Fibroblast of lung (primary cell): ENCODE measurements at places on chromosomes 1 and 21.
A peak's percentile ranks its signal among the peaks of the same experiment; 100 is the strongest.

DNA sequence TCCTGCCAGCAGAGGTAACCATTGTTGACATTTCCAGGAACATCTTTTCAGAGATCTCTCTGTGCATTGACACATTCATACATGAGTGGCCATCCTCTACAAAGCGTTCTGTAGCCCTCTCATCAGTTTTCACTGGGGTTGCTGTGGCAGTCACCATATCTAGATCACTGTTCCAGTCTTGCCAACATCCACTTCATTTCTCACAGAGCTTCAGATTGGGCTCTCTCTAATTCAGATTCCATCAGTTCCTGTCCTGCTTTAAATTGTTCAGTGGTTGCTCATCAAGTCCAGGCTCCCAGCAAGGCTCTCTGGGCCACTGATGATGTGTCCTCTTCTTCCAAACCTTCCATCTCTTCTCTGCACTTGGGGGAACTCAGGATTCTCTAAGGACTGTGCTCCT, 173.7 kb downstream of the KCNJ6 start:
- peak; percentile 36 for DNase-seq

DNA sequence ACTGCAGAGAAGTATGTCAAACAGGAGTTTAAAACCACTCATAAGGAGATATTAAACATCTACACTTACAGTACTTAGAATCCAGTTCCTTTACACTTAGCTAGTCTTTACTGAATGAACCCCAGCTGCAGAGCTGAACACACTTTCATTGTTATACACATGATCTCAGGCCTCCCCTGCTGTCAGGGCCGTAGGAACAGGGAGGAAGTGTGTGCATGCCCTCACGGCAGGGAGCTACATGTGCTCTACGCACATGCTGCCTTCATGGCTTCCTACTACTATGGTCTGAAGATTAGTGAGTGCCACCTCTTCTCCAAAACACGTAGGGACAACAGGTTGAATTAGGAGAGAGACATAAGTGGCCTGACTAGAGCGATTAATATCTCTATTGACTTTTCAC, 191.5 kb downstream of the SIPA1L2 start:
- DNase-seq: no peak

- no peak for DNase-seq
Measured at GRCh38 chr1:116875391-116875790, 34.3 kb upstream of the PTGFRN start.

DNA sequence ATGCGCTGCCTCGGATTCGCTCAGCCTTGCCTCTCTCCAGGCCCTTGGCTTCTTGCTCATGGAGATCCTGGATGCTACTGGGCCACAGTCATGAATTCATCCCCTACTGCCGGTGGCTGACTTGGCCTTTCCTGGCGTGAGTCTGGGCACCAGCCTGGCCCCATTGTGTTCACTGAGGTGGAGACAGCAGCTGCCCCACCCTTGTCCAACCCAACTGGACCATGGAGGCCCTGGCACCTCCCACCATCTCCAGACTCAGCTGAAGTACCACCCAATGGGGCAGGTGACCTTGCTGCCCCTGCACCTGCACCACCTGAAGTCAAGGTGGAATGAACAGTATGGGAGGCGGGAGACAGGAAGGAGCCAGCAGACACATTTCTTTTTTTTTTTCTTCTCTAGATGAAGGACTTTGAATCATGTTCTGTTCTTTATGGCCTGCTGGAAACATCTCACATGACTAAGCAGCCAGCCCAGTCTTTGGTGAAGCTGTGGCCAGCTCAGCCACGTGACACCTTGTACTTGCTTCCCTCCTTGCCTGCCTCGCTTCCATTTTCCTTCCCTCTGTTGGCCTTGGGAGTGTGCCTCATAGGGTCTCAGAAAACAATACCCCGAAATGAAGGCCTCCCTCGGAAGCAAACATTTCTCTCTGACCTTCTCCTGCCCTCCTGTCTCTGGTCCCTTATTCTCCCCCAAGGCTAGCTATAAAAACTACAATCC, 3.8 kb upstream of the SLC30A2 start:
- peak; percentile 6 for DNase-seq

- no peak for DNase-seq
Measured at GRCh38 chr1:50103615-50104081, 5.1 kb upstream of the ELAVL4 start.

GRCh38 chr1:243921111-243921510, 71.1 kb upstream of the AKT3 start:
- no peak for DNase-seq

DNA sequence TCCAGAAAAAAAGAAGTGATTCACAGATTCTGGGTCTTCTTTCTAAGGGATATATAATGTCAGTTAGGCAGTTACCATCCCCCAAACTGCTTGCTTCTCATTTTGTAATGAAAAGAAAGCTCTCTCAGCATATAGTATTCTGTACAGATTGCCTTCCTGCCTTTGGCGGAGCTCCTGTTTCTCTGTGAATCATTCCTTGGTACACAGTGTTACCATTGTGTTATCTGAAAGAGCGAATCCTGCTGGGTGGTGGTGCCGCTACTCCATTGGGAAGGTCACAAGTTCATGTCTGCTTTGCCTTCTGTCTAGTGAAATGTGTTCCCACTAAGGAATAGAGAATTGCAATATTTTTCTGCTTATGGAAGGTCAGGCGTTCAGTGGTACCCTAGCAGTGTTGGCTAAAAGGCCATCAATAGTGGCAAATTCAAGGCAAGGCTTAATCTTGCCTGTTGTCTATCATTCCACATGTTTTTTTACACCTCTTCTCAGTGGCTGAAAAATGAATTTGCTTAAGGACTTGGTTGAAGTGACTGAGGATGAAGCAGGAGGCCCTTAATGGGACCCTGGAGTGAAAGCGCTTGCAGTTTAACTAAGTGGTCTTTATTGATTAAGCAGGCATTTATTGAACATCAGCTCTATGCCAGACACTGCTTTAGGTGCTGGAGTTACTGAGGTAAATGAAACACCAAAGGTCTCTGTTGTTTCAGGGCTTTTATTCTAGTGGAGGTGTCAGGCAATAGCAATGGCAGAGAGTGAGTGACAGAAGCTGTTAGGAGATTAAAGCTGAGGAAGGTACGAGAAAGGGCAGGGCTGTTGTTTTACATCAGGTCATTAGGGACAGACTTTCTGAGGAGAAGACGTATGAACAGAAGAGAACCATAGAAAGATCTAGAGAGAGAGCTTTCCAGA, 186.7 kb downstream of the PDE4B start:
- DNase-seq: peak; percentile 84

- peak; percentile 51 for DNase-seq
Measured at GRCh38 chr1:90924982-90925381, 96.9 kb downstream of the ZNF644 start.

DNA sequence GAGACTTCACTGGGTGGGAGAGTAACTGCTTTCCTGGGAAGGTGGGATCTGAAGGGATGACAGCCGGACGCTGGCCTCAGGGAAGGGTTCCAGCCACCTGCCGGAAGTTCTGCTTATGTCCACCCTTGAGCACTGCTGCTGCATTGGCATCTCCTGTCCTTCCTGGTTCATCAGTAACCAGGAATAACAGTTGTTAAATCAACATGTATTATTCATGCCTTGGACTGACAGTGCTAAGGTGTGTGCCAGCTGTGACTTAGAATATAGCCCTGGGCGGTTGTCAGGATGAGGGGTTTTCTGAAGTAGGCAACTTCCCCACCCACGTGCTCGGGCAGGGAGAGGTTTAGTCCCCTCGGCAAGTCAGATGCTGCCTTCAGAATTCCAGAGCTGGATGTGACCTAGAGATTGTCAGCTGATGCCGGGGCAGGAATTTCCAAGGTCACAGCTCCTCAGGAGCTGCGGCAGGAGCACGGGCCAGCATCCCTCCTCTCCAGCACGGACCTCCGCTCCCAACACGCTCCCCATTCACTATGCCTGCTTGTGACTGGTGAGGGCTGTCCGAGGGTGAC, 17.9 kb downstream of the CLDN14 start:
- no peak for DNase-seq

- DNase-seq: no peak
Measured at GRCh38 chr1:237041795-237042525, at the start of gene RYR2. TSS of gene RYR2 (plus strand) at chr1:237042184. CDS start at chr1:237042522, 338 bp downstream.

DNA sequence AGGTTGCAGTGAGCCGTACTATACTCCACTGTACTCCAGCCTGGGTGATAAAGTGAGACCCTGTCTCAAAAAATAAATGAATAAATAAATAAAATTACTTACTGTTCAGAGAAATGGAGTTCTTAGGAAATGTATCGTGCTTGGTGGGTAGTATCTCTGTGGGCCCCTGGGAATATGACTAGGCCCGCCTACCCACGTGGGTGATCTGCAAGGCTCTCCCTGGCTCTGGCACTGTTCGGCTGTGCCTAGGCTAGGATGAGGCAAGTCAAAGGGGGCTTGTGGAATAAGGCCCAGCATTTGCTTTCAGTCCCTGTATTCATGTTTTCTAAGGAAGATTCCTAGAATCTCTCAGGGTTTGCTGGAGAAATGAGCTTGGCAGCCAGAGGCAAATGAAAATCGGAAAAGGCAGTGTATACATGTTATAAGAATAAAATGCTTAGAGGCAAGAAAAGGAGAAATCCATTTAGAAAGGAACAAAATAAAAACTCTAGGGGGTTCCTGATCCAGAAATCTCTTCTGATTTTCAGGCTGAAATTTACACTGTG, 4.5 kb upstream of the CSRP1 start:
- DNase-seq: no peak

DNA sequence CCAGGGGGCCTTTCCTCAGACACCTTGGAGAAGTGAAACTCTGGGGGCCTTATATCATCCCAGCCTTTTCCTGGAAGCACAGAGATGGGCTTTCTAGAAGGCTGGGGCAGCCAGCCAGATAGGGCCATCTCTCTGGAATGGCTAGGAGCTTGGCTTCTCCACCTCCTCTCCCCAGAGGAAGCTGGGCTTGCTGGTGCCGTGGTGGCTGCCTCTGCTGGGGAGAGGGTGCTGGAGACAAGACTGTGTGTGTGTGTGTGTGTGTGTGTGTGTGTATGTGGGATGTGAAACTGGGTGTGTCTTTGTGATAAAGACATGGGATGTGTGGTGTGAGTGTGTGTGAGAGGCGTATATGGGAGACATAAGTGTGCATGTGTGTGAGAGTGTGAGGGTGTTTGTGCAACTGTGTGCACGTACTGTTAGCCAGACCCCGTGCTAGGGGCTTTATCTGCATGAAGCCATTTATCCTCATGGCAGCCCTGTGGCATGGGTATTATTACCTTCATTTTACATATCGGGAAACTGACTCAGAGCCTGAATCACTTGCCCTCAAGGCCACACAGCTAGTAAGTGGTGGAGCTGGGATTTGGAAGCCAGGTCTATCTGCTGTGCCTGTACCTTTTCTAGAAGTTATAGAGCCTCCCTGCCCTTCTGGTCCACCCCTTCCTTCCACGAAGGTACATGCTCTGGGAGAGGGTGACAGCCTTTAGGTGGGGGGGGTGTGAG, 44.2 kb downstream of the PTPRU start:
- no peak for DNase-seq

GRCh38 chr1:203349166-203349565, 1.8 kb downstream of the FMOD start:
- no peak for DNase-seq

GRCh38 chr1:27832762-27833161, 2.2 kb downstream of the PPP1R8 start:
- no peak for DNase-seq

GRCh38 chr1:26719205-26719604, 23.4 kb downstream of the ARID1A start:
- no peak for DNase-seq

DNA sequence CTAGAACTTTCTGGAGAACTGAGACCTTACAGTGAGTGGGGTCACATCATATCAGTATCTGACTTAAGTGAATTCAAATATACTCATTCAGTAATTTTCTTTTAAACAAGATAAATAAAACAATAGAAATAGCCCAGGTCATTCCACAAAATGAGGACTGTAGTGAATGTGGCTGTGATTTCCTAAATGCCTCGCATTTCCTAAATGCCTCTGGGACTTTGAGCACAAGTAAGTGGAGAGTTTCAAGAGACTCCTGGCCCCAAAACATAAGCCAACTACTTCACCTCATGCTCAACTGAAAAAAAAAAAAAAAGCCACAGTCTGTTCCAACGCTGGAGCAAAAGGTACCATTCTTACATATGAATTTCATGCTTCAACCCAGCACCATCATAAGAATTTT, 81.5 kb downstream of the ZNF281 start:
- no peak for DNase-seq

DNA sequence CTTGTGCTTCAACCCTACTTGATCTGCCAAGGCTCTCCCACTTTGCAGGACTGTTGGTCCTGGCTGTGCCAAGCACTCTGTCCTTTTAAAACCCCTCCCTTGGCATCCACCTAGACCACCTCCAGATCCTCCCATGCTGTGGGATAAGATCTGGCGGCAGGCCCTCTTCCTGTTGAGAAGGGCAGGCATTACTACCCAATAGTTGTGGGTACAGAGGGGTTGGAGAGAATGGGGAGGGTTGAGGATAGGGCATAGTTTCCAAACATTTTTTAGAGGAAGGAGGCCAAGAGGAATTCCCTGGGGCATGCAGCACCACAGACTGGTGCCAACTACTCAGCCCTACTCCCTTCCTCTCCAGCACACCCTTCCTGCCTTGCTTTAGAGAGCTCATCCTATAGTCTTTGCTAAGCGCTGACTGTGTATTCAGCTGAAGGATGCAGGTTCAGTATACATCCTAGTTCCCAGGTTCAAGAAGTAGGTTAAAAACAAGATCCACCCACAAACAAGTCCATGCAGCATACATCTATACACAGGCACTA, 70.7 kb downstream of the TRABD2B start:
- DNase-seq: no peak

DNA sequence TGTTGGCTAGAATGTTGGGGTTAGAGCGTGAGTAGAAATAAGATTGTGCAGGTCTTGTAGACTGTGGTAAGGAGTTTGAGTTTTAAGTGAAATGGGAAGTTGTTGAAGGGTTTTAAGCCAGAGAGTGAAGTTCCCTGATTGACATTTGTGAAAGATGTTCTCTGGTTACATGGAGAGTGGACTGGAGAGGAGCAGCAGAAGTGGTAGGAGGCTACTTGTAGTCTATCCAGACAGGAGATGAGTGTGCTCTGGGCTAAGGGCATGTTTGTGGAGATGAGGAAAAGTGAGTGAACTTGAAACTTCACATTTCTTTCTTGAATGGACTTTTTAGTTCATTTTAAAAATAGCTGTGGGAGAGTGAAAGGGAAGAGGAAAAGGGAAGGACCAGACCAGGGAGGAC, 37.0 kb downstream of the F3 start:
- DNase-seq: no peak

DNA sequence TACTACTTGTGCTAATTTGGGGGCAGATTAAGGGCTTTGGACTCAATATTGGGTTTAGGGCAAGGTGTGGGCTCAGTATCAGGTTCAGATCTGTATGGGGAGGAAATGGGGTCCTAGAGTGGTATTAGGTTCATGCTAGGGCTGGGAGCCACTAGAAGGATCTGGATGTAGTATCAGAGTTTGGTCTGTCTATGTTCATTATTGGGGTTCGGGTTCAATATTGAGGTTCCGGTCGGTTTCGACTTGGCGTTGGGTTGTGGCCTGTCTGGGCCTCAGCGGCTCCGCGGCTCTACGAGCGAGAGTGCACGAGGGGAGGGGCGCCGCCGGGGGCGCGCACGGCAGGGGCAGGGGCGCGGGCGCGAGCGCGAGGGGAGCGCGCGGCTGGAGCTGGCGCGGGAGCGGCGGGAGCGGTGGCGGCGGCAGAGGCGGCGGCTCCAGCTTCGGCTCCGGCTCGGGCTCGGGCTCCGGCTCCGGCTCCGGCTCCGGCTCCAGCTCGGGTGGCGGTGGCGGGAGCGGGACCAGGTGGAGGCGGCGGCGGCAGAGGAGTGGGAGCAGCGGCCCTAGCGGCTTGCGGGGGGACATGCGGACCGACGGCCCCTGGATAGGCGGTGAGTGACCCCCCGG, at the start of gene PTPRF:
Gene PTPRF, plus strand, starts transcription at position 401 of the 624 bp plus-strand sequence. CDS start 14,193 bp downstream, outside the sequence.
- peak; percentile 39 for DNase-seq

GRCh38 chr1:209769971-209770370, 14.1 kb downstream of the TRAF3IP3 start:
- DNase-seq: peak; percentile 19
